ENCODE measurements at places on chromosomes 5 and 9. TPM values are rescaled to one million over a fixed set of nuclear protein-coding genes. Genes with fewer than 3 reads are reported as not detected.

DNA sequence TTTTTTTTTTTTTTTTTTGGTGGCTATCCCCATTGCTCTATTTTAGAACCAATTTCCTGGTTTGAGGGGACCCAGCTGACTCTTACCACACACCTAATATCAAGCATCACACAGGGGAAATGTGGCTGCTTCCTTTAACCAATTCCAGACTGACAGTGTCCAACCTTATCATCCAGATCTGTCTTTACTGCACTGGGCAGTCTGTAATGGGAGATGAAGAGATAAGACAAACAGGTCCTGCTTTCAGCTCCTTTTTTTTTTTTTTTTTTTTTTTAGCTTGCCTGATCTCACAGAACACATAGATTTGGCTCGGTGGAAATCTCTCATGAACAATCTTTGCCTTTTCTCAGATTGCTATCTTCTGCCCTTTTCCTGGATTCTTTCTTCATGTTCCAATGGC is 198.8 kb upstream of the TYRP1 start:
- no peak overlapping the region for H3K27ac ChIP-seq
- DNase-seq, result no peak
- no peaks in the 10 kb centered on the region for H3K4me1 ChIP-seq
- no peak overlapping the region for H3K4me3 ChIP-seq

- H3K4me3 ChIP-seq, result no peak overlapping the region
- no peaks in the 10 kb centered on the region for H3K4me1 ChIP-seq
- DNase-seq, result no peak
- H3K27me3 ChIP-seq, result no peaks in the 10 kb centered on the region
- no peak overlapping the region for H3K27ac ChIP-seq
Measured at GRCh38 chr9:101639311-101639710, 44.5 kb upstream of the PPP3R2 start.

GRCh38 chr9:102519423-102519822 is 475.7 kb upstream of the CYLC2 start:
- DNase-seq, result no peak
- H3K4me1 ChIP-seq, result no peaks in the 10 kb centered on the region
- H3K27me3 ChIP-seq, result no peaks in the 10 kb centered on the region

GRCh38 chr5:37661951-37662350 is 177.9 kb downstream of the GDNF start:
- no peaks in the 10 kb centered on the region for H3K27me3 ChIP-seq
- DNase-seq, result no peak
- H3K36me3 ChIP-seq, result no peaks in the 10 kb centered on the region
- no peak overlapping the region for H3K27ac ChIP-seq
- no peaks in the 10 kb centered on the region for H3K4me1 ChIP-seq
- no peak overlapping the region for H3K4me3 ChIP-seq

- DNase-seq, result no peak
- no peaks in the 10 kb centered on the region for H3K36me3 ChIP-seq
- H3K27ac ChIP-seq, result no peak overlapping the region
- H3K27me3 ChIP-seq, result no peaks in the 10 kb centered on the region
Measured at GRCh38 chr5:124824637-124825158, 78.3 kb upstream of the ZNF608 start.

GRCh38 chr5:108003178-108003577 is 332.4 kb upstream of the EFNA5 start:
- H3K27me3 ChIP-seq, result no peaks in the 10 kb centered on the region
- no peak for DNase-seq
- no peak overlapping the region for H3K4me3 ChIP-seq
- no peak overlapping the region for H3K27ac ChIP-seq
- no peaks in the 10 kb centered on the region for H3K36me3 ChIP-seq

GRCh38 chr5:134614450-134615085 is 18.1 kb downstream of the SAR1B start:
- no peaks in the 10 kb centered on the region for H3K4me1 ChIP-seq
- peaks cover 39% of the 10 kb centered on the region for H3K36me3 ChIP-seq
- no peaks in the 10 kb centered on the region for H3K27me3 ChIP-seq
- no peak for DNase-seq
- no peak overlapping the region for H3K4me3 ChIP-seq

Gene CDKN2B
- total RNA-seq, result 11.4 TPM

Gene NEUROG1
- not detected for total RNA-seq

Gene SNCB
- 0.59 TPM for total RNA-seq

Gene PKD2L2
- not detected for total RNA-seq

Gene QRFP
- not detected for total RNA-seq
